ENCODE measurements at places on chromosomes 2 and 18.

DNA sequence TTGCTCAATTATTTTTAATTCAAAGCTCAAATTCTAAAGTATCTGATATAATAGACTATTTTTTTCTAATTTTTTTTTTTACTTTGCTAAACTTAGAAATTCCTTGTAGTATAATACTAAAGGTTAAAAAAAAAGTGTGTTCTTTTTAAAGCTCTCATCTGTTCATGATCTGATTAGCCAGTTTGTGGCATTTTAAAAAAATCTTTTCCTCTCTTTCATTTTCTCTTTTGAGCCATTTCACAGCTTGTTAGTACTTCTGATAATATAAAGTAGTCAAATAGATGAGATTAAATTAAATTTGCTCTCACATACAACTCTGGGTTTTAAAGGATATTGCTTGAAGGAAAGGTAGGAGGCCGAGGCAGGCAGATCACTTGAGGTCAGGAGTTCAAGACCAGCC lies 40.7 kb upstream of the NEMP2 start:
- no peak for DNase-seq

DNA sequence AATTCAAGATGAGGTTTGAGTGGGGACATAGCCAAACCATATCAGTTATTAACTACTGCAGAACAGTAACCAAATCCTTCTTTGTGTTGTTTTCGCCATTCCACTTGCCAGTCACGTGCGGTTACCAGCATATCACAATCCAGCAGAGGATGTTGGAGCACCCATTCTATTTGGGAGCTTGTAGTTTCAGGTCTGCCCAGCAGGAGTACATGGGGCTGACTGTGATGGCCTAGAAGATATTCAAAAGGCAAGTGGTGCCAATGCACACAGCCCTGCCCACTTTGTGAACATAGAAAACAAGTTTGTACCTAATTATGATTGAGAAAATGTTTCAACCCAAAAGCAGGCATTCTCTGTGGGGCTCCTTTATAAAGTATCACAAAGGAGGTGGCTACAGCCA lies 57.0 kb downstream of the ZNF519 start:
- peak; percentile 14 for DNase-seq

GRCh38 chr2:51165534-51166260 lies 133.8 kb upstream of the NRXN1 start:
- peak; percentile 51 for DNase-seq

GRCh38 chr2:9885036-9885684 lies 41.9 kb downstream of the TAF1B start:
- DNase-seq: no peak

DNA sequence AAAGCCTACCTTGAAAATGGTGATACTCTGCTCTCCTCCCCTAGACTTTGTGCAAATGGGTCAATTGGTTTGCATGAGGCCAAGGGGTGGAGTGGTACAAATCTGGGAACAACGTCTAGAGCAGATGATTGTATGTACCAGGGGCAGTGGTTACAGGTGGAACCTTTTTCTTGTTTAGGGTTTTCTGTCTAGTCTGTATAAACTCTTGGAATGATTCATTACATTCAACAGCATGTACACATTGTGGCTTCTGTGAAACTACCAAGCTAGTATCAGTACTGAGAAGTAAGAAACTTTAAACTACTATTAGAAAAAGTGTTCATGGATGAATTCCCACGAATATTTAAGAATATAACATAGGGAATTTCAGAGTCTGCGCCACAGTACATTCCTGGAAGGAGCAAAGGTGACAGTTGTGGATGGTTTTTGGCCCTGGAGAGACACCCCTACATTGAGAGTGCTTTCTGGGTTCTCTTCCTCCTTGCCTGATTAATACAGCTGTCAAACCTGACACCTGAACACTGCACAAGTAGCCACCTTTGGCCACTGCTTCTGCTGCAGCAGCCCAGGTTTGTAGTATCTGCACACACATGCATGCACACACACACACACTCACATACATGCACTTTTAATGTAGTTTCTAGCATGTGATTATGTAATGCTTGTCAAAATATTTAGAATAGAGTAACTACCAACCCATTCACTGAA lies 30.0 kb downstream of the CFAP221 start:
- no peak for DNase-seq

GRCh38 chr2:162968306-162968705 lies 129.7 kb upstream of the KCNH7 start:
- DNase-seq: no peak

GRCh38 chr18:52903857-52904256 lies 563.9 kb downstream of the DCC start:
- peak; percentile 72 for DNase-seq

- no peak for DNase-seq
Measured at GRCh38 chr2:193462411-193462810, 1267.7 kb upstream of the TMEFF2 start.

- DNase-seq: peak; percentile 89
Measured at GRCh38 chr2:202033317-202034248, at the start of gene FZD7. FZD7 (plus strand) TSS chr2:202033855; CDS start chr2:202034648, 793 bp downstream.

DNA sequence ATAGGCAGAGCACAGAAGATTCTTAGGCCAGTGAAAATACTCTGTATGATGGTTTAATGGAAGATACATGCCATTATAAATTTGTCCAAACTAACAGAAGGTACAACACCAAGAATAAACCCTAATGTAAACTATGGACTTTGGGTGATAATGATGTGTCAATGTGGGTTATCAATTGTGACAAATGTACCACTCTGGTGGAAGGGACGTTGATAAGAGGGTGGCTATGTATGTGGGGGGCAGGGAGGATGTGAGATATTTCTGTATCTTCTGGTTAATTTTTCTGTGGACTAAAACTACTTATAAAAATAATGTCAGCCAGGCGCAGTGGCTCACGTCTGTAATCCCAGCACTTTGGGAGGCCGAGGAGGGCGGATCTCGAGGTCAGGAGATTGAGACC lies 86.2 kb downstream of the HNRNPLL start:
- no peak for DNase-seq

- no peak for DNase-seq
Measured at GRCh38 chr2:177888581-177888980, 184.0 kb downstream of the PDE11A start.

Data from NAMALWA (cell line).